Pulmonary artery endothelial cell (primary cell): ENCODE measurements at places on chromosomes 5 and 9. TPM values are rescaled to one million over a fixed set of nuclear protein-coding genes. Genes with fewer than 3 reads are reported as not detected.

Gene CDH9
- total RNA-seq: not detected in 2 replicates

Gene TRAF1
- total RNA-seq: 1.7 and 2.5 TPM in 2 replicates

Gene PCDHGB3
- 1.3 and 1.6 TPM in 2 replicates for total RNA-seq

Gene CRAT
- 34.6 and 37.9 TPM in 2 replicates for total RNA-seq

Gene SKP2
- 23.9 and 51.7 TPM in 2 replicates for total RNA-seq

Gene BARHL1
- not detected in 2 replicates for total RNA-seq

Gene DMRT3
- not detected in 2 replicates for total RNA-seq

Gene SNCB
- 0.07 TPM in 1 of 2 replicates, not detected in the other for total RNA-seq

Gene SLC6A7
- total RNA-seq: not detected in 2 replicates

Gene KDM3B
- 47.4 and 52.0 TPM in 2 replicates for total RNA-seq

Gene PTGDS
- not detected in 2 replicates for total RNA-seq

Gene TMC1
- total RNA-seq: 0.46 and 0.99 TPM in 2 replicates

Gene NIM1K
- 0.07 TPM in 1 of 2 replicates, not detected in the other for total RNA-seq

Gene ZNF367
- 10.0 and 16.8 TPM in 2 replicates for total RNA-seq

Gene PLPP7
- total RNA-seq: 1.5 and 3.6 TPM in 2 replicates

Gene CYSRT1
- 0.11 and 0.46 TPM in 2 replicates for total RNA-seq

Gene IFNK
- total RNA-seq: not detected in 2 replicates

Gene FEM1C
- total RNA-seq: 20.1 and 26.8 TPM in 2 replicates

Gene SLC31A1
- 17.1 and 17.5 TPM in 2 replicates for total RNA-seq

Gene LCN15
- total RNA-seq: not detected in 2 replicates

Gene PDGFRB
- total RNA-seq: 0.07 and 0.14 TPM in 2 replicates

Gene OTP
- total RNA-seq: not detected in 2 replicates

Gene TMEFF1
- 8.1 and 9.0 TPM in 2 replicates for total RNA-seq

Gene TRIP13
- 37.9 and 53.7 TPM in 2 replicates for total RNA-seq

Gene NME5
- total RNA-seq: 1.1 and 1.2 TPM in 2 replicates

Gene LMBRD2
- total RNA-seq: 5.1 and 13.8 TPM in 2 replicates

Gene SLC46A2
- not detected in 2 replicates for total RNA-seq

Gene TSSK1B
- total RNA-seq: not detected in 2 replicates

Gene DIPK1B
- total RNA-seq: 152 and 177 TPM in 2 replicates

Gene PCDHAC2
- total RNA-seq: 2.0 and 2.5 TPM in 2 replicates

Gene PCDHB12
- total RNA-seq: 0.21 and 0.33 TPM in 2 replicates

Gene CACFD1
- 6.1 and 8.2 TPM in 2 replicates for total RNA-seq

Gene PDE6A
- total RNA-seq: not detected in 2 replicates

Gene IL4
- not detected in 2 replicates for total RNA-seq

Gene NOXA1
- 0.11 and 0.66 TPM in 2 replicates for total RNA-seq

Gene CRHBP
- total RNA-seq: 0.18 TPM in 1 of 2 replicates, not detected in the other

Gene IL9
- not detected in 2 replicates for total RNA-seq

Gene GDNF
- not detected in 2 replicates for total RNA-seq

Gene SLC1A3
- total RNA-seq: 0.07 TPM in 1 of 2 replicates, not detected in the other

Gene ADAMTS2
- 0.04 TPM in 1 of 2 replicates, not detected in the other for total RNA-seq

Gene APBB3
- 5.1 and 5.5 TPM in 2 replicates for total RNA-seq

Gene ZNF354C
- 6.4 and 7.1 TPM in 2 replicates for total RNA-seq

Gene PRKACG
- total RNA-seq: not detected in 2 replicates

Gene PRRX2
- not detected in 2 replicates for total RNA-seq

Gene CCDC180
- total RNA-seq: 0.74 and 1.3 TPM in 2 replicates

Gene OR1Q1
- total RNA-seq: not detected in 2 replicates

Gene ANKRA2
- total RNA-seq: 11.0 and 14.2 TPM in 2 replicates
